ENCODE measurements at places on chromosomes 3 and 15. TPM values are rescaled to one million over a fixed set of nuclear protein-coding genes. Genes with fewer than 3 reads are reported as not detected.
A peak's percentile ranks its signal among the peaks of the same experiment; 100 is the strongest.

DNA sequence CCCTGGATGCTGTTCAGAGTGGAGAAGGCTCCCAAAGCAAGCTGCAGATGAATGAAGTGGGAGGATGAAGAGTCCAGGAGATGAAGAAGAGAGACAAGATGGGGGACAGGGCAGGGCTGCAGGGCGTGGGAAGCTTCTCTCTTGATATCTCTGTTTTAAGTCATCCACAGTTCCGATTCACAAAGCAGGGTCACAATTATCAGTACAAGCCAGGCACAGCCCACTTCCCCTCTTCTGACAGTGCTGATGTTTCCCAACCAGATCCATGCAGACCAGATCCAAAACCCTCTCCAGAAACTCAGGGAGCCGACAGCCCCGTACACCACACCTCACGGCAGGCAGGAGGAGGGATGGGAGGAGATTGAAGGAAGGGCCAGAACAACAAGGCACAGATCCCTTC lies 31.1 kb downstream of the NTRK3 start:
- H3K27me3 ChIP-seq: peaks cover 15% of the 10 kb centered on the region
- no peak for DNase-seq
- H3K36me3 ChIP-seq: no peaks in the 10 kb centered on the region

DNA sequence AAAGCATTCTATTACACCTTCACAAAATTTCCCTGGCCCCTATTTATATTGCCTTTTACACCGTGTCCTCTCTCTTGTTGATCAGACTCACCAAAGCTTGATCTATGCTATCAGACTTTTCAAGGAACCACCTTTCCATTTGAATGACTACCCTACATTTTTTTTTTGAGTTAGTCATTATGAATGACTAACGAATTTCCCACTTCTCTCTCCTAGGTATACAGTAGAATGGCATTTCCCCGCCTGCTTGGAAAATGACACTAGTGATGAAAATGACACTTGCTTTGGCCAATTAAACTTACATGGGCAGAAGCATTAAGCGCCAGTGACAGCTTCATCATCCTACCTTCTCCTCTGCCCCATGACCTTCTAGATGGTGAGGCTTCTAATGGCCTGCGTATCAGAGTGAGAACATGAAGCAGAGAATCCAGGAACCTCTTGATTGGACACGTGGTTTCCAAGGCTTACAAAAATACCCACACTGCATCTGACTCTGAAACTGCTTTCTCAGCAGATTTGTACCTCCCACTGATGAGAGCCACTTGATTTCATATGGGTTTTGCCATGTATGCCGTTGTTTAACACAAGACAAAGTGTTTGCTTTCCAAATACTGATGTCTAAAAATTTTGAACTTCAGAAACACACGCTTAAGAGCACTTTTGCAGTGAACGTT lies 370.5 kb downstream of the CTNNB1 start:
- no peak for DNase-seq
- no peaks in the 10 kb centered on the region for H3K36me3 ChIP-seq
- H3K27me3 ChIP-seq: no peaks in the 10 kb centered on the region

- no peaks in the 10 kb centered on the region for H3K36me3 ChIP-seq
- H3K27ac ChIP-seq: no peak overlapping the region
- H3K4me1 ChIP-seq: no peaks in the 10 kb centered on the region
- DNase-seq: no peak
- no peaks in the 10 kb centered on the region for H3K27me3 ChIP-seq
Observed at GRCh38 chr3:29922992-29923746, 642.3 kb downstream of the RBMS3 start.

GRCh38 chr3:42175386-42176240 lies 84.5 kb downstream of the TRAK1 start:
- no peak overlapping the region for H3K27ac ChIP-seq
- no peak overlapping the region for H3K4me3 ChIP-seq
- no peaks in the 10 kb centered on the region for H3K27me3 ChIP-seq
- H3K4me1 ChIP-seq: peaks cover 34% of the 10 kb centered on the region

DNA sequence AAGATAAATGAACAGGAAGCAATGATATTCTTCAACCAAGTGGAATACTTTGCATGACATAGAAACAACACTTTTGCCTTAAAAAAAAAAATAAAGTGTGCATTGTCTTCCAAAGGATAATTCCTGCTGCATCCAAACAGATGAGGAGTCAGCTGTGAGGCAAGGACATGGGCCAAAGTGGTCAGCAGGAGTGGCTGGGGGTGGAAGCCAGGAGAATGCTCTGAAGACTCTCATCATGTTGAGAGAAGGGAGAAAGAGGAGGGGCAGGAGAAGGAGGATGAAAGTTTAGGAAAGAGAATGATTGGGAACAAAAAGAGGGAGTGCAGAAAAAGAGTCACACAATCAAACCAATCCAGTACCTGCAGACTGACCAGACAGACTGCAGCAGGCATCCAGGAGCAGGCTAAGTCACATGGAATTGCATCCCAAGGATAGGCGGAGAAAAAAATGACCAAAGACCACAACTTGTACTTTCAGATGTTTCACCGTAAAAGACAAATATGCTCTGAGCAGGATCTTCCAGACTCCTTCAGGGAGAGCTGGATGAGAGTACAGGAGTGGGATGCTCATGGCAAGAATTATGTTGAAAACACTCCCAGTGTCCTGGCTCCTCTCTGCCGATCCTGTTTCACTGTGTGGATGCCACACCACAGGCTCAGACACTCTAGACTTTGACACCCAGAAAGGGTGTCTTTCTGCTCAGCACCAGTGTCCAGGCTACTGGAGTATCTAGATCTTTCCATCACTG lies 11.9 kb downstream of the ABI3BP start:
- no peaks in the 10 kb centered on the region for H3K36me3 ChIP-seq
- peaks cover 30% of the 10 kb centered on the region for H3K4me1 ChIP-seq
- no peak overlapping the region for H3K27ac ChIP-seq
- no peak for DNase-seq
- H3K4me3 ChIP-seq: no peak overlapping the region

- no peak overlapping the region for H3K27ac ChIP-seq
- no peaks in the 10 kb centered on the region for H3K36me3 ChIP-seq
- no peak overlapping the region for H3K4me3 ChIP-seq
Observed at GRCh38 chr15:62636823-62637573, 405.5 kb upstream of the TPM1 start.

- H3K4me3 ChIP-seq: no peak overlapping the region
- no peaks in the 10 kb centered on the region for H3K27me3 ChIP-seq
- no peak for DNase-seq
- H3K4me1 ChIP-seq: no peaks in the 10 kb centered on the region
Observed at GRCh38 chr3:132288357-132288756, 28.9 kb upstream of the ACP3 start.

GRCh38 chr3:120102232-120102631 lies 8.0 kb upstream of the GSK3B start:
- H3K36me3 ChIP-seq: no peaks in the 10 kb centered on the region
- no peak overlapping the region for H3K4me3 ChIP-seq
- no peaks in the 10 kb centered on the region for H3K27me3 ChIP-seq
- DNase-seq: no peak
- no peak overlapping the region for H3K27ac ChIP-seq

DNA sequence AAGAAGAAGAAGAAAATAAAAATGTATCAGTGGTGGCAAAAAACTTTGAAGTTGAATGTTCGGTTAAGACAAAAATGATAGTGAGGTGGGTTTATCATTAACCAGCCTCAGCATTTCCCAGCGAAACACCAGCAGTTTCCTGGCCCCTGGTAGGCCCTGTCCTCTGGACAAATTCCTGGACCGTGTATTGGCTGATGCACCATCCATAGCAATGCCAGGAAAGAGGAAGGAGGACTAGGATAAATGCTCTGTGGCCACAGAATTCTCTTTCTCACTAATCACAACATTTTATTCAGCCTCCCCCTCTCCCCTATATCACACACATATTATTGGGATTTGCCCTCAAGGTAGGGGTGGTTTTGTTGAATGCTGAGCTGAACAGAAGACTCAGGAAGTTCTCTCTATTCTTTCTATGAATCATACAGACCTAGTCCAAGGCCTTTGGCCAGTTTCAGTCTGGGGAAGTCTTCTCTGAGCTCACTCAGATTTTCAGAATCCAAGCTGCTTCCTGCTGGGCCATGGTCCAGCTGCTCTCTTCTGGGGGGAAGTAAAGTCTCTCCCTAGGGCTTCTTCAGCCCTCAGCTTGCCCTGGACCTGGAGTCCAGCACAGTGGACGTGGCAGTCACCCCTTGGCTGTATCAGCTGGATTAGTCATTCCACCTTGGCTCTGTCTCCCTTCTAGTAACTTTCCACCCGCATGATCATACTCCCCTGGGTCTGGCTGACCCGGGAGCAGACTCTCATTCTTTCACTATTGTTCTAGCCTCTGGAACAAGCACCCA lies 27.6 kb downstream of the SLC28A1 start:
- DNase-seq: peak; percentile 94
- H3K4me1 ChIP-seq: peaks cover 77% of the 10 kb centered on the region
- no peaks in the 10 kb centered on the region for H3K36me3 ChIP-seq
- no peak overlapping the region for H3K4me3 ChIP-seq

DNA sequence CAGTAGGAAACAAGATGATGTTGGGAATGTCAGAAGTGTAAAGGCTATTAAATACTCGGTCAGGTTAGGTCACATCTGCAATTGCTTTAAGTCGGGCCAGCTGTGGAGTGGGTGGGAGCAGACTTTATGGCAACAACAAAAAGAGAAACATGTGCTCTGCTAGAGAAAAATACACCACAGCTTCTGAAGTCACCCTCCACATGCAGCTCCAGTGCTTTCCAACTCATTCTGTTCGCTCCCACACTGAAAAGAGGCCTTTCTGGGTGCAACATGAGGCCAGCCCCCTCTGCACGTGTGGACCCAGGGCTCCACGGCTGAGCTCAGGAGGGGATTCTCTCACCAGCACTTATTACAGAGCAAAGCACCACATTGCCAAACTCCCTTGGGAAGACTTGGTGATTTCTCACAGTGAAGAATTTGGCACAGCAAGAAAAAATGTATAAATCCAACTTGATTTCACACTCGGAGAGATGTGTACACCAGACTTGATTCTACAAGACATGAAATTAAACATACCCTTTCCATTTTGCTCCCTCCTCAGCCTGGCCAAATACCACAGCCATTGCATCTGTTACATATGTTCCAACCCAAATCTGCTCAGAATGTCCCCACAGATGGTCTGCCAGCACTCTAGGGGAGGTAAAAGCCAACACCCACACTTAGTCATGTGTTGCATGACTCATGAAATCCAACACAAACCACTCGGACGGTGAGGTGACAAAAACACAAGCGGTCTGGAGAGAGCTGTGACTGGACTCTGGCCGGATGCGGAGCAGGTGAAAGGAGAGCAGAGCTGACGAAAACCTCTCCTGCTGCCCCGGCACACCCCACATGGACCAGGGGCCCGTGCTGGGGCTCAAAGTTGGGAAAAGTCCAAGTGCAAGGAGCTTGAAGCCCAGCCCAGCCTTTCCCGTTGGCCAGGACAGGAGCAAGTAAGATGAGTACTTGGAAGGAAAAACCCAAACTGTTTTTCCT lies 74.6 kb downstream of the ITGB5 start:
- H3K27me3 ChIP-seq: no peaks in the 10 kb centered on the region
- no peaks in the 10 kb centered on the region for H3K36me3 ChIP-seq
- peaks cover 35% of the 10 kb centered on the region for H3K4me1 ChIP-seq

GRCh38 chr3:9553948-9554513 lies 409 bp upstream of the LHFPL4 start:
- H3K27me3 ChIP-seq: peaks cover 39% of the 10 kb centered on the region
- no peak overlapping the region for H3K27ac ChIP-seq
- no peaks in the 10 kb centered on the region for H3K4me1 ChIP-seq
- H3K4me3 ChIP-seq: no peak overlapping the region

DNA sequence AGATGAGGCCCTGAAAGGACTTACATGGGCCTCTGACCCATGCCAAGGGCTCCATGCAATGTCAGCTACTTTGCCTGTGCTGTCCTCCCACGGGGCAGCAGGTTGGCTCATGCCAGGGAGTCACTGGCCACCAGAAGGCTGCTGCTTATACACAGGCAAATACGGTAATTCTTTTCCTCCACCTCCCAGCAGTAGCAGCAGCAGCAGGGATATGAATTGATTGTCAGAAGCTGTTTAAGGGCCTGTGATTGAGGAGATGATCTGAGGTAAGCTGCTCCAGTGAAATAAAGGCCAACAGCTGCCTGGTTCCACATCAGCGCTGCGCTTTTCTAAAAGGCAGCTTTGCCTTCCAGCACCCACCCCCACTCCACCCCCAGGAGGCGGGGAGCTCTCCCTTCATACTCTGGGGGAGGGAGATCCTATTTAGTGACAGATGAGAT lies 250.5 kb downstream of the SHQ1 start:
- no peak overlapping the region for H3K4me3 ChIP-seq
- no peak overlapping the region for H3K27ac ChIP-seq
- DNase-seq: no peak
- no peaks in the 10 kb centered on the region for H3K36me3 ChIP-seq

GRCh38 chr15:93298901-93299300 lies 209.9 kb upstream of the RGMA start:
- no peak overlapping the region for H3K4me3 ChIP-seq
- no peaks in the 10 kb centered on the region for H3K27me3 ChIP-seq
- H3K4me1 ChIP-seq: no peaks in the 10 kb centered on the region
- H3K36me3 ChIP-seq: no peaks in the 10 kb centered on the region
- no peak overlapping the region for H3K27ac ChIP-seq

DNA sequence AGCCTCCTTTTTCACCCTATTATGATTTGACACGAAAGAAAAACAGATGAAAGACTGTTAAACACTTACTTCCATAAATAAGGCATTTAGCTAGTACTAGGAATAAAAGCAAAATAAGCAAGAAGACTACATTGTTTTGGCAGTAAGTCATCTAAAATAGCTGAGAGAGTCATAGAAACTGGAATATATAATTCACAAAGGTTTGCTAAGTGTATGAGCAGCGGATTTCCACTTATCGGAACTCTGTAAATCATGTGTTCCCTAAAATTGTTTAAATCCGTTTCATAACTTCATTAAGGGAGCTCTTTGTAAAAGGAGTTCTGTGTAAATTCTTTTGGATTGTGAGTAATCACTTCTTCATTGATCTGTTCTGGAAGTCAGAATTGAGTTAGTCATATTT lies 202.5 kb upstream of the CBLB start:
- no peak for DNase-seq
- no peak overlapping the region for H3K27ac ChIP-seq
- H3K27me3 ChIP-seq: no peaks in the 10 kb centered on the region
- peaks cover 6% of the 10 kb centered on the region for H3K4me1 ChIP-seq

GRCh38 chr15:82540055-82540983 lies at the start of gene RPS17:
TSS of gene RPS17 (minus strand) at chr15:82540457. CDS start at chr15:82540428, 29 bp downstream.
- peaks cover 36% of the 10 kb centered on the region for H3K36me3 ChIP-seq
- H3K27me3 ChIP-seq: peaks cover 4% of the 10 kb centered on the region
- peak within 1 kb of the TSS; percentile 90 for H3K27ac ChIP-seq

The WDR49 gene
- 4.8 TPM for total RNA-seq

The MAN2A2 gene
- total RNA-seq: 119 TPM

The CCDC9B gene
- total RNA-seq: 158 TPM

The CCRL2 gene
- 2.2 TPM for total RNA-seq

The CD276 gene
- 67.5 TPM for total RNA-seq

The CFAP44 gene
- 1.6 TPM for total RNA-seq

The LRRC31 gene
- total RNA-seq: not detected

The LRRC2 gene
- total RNA-seq: 114 TPM
